Mucosa of descending colon (tissue), 3 donors: ENCODE measurements at places on chromosomes 2 and 18. TPM values are rescaled to one million over a fixed set of nuclear protein-coding genes. Genes with fewer than 3 reads are reported as not detected.

The CD28 gene
- 0.41 TPM for total RNA-seq

GRCh38 chr2:3277050-3277747 lies 100.4 kb downstream of the EIPR1 start:
- DNase-seq = no peak

DNA sequence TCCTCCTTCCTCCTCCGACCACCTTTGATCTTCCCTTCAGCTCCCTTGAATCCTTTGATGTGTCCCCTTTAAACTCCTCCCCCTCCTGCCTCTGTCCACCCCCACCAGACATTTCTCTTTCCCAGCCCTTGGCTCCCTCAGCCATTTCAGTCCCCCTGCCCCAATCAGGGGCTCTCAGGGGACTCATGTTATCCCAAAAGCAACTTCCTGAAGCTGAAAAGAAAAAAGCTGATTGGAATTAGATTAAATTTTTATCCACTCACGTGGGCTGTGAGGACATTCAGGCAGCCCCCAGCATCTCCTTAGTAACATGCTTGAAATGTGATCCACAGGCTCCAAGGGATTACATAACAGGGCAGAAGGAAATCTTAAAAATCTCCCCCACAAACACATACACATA lies 81.3 kb downstream of the NEURL3 start:
- DNase-seq = no peak

- peak; percentile 55 for DNase-seq
Observed at GRCh38 chr18:63157293-63158011, 162.1 kb downstream of the BCL2 start.

DNA sequence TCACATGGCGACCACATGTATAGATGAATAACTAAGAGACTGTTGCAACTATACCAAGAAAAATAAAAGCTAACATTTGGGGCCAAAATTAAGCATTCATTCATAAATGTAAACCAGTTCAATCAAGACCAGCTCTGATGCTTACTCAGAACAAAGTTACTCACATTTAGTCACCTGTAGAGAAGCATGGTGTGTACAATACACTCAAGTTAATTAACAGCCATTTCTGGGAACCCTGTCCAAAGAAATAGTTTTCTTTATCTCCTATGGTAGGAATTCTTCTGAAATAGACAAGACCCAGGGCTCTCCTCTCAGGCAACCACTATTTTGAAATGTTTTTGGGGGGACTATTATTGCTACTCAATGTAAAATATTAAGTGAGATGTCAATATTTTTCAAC lies 1.6 kb downstream of the SCN3A start:
- no peak for DNase-seq

DNA sequence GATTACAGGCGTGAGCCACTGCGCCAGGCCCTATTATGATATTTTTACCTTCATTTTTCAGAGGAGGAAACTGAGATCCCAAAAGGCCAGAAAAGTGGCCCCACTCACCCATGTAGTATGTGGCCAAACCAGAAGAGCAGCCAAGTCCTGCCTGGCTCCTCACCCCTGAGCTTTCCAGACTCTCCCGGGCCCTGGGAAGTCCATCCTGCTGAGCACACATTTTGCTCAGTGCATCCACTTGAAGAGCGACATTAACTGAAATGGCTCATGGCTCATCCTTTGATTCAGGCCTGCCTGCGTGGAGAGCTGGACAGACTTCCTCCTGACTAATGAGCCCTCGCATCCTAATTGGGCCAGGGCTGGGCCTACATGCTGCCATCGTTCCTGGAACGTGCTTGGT lies 9.5 kb upstream of the NGEF start:
- DNase-seq = no peak

The ABCB11 gene
- total RNA-seq = 1.2 TPM

The ZAP70 gene
- total RNA-seq = 7.5 TPM

GRCh38 chr2:223548194-223548593 lies 54.0 kb downstream of the SCG2 start:
- DNase-seq = no peak

- DNase-seq = no peak
Observed at GRCh38 chr2:238305965-238306671, 14.2 kb upstream of the TRAF3IP1 start.

DNA sequence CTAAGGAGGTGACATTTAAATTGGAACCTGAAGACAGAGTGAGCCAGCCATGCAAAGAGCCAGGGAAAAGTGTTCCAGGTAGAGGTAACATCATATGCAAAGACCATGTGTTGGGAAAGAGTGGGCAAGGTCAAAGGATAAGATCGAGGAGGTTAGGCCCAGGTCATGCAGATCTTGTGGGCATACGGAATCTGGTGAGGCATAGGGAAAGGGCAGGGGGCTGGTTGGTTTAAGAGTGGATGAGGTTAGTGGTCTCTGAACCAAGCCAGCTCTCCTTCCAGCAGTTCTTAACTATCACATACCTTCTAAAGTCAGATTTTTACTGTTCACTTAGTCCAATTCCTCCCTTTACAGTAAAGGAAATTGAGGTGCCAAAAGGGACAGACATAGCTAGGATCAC lies 3.0 kb downstream of the ANKRD53 start:
- no peak for DNase-seq

GRCh38 chr2:240205772-240206171 lies 65.3 kb upstream of the OTOS start:
- no peak for DNase-seq

The ZNF521 gene
- 3.2 TPM for total RNA-seq

DNA sequence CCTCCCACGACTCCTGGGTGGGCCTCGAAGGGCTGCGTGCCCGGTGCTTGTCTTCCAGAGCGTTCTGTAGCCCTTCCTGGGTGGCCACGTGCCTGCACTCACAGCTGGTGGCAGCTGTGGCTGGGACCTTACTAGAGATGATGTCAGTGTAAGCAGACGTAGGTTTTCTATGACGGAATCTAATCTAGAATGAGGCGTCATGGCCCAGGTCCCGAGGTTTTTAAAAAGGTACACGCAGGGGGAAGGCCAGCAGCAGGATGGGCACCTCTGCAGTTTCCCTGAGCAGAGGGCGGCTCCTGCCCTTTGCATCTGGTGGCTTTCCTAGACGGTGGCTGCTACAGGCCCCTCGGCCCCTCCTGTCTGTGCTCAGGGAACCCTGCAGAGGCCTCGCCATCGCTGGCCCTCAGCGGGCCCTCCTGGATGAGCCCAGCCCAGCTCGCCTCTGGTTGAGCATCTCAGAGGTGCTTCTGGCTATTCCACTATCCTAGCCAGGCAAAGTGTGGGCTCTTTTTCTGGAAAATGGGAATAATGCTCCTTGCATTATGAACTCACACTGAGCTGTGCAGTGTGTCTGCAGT lies 49.6 kb upstream of the PXDN start:
- DNase-seq = peak; percentile 45

The KLHL41 gene
- 1.1 TPM for total RNA-seq

The WDR7 gene
- total RNA-seq = 29.3 TPM

DNA sequence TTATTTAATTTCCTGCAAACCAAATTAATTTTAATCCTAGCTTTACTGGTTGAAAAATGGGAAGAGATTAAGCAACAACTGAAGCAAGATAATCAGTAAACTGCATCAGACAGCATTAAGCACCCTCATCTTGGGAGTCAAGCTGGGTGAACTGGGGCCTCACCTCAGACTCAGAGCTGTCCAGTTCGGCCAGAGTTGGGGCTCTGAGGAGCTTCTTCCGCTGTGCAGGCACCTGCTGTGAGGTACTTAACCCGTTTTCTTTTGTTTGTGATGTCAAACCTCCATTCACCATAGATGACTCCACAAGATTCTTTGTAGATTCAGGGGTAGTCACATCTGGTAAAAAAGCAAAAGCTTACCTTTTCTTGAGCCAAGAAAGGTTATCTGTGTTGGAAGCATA lies 71.8 kb downstream of the PRELID3A start:
- DNase-seq = no peak
